ENCODE measurements at places on chromosomes 2 and 18. TPM values are rescaled to one million over a fixed set of nuclear protein-coding genes. Genes with fewer than 3 reads are reported as not detected.

DNA sequence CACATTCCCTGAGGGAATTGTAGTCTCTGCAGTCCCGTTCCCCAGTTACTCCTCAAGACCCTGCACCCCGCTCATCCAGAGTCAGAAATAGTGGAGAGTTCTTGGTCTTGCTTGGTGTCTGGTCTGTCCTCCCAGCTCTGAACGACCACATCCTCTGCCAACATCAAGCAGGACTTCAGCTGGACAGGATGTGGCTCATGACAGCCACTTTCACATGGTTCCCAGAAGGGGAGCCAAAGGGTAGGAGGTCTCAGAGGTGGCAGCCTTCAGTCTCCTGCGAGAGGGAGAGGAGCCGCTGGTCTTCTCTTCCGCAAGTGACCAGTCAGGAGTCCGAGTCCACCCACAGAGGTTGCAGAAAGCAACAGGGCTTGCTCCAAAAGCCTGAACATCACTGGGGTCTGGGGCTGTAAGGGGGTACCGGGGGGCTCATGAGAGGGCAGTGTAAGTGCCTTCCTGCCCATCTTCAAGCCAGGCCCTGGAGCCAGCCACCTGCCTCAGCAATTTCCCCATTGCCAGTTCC lies 29.8 kb downstream of the B3GNT7 start:
- H3K4me3 ChIP-seq: no peak overlapping the region
- H3K4me1 ChIP-seq: peaks cover 9% of the 10 kb centered on the region
- peaks cover 22% of the 10 kb centered on the region for H3K27me3 ChIP-seq
- DNase-seq: no peak
- H3K36me3 ChIP-seq: no peaks in the 10 kb centered on the region

The NPPC gene
- total RNA-seq: not detected

- no peaks in the 10 kb centered on the region for H3K4me1 ChIP-seq
- H3K27ac ChIP-seq: no peak overlapping the region
- no peaks in the 10 kb centered on the region for H3K36me3 ChIP-seq
- no peak for DNase-seq
- H3K27me3 ChIP-seq: no peaks in the 10 kb centered on the region
Observed at GRCh38 chr2:206526416-206526815, 83.1 kb downstream of the ADAM23 start.

The TBR1 gene
- not detected for total RNA-seq

GRCh38 chr2:191565647-191566198 lies 112.2 kb upstream of the NABP1 start:
- no peaks in the 10 kb centered on the region for H3K27me3 ChIP-seq
- no peaks in the 10 kb centered on the region for H3K36me3 ChIP-seq
- DNase-seq: no peak
- H3K4me1 ChIP-seq: peaks cover 30% of the 10 kb centered on the region
- no peak overlapping the region for H3K27ac ChIP-seq
- H3K4me3 ChIP-seq: no peak overlapping the region

The SCYGR8 gene
- total RNA-seq: not detected

- no peaks in the 10 kb centered on the region for H3K27me3 ChIP-seq
- H3K4me3 ChIP-seq: no peak overlapping the region
- H3K27ac ChIP-seq: no peak overlapping the region
Observed at GRCh38 chr18:52667463-52668065, 327.6 kb downstream of the DCC start.

GRCh38 chr18:31104444-31104843 lies 2.2 kb upstream of the DSC2 start:
- no peak for DNase-seq
- H3K27ac ChIP-seq: no peak overlapping the region
- H3K27me3 ChIP-seq: no peaks in the 10 kb centered on the region
- H3K4me1 ChIP-seq: no peaks in the 10 kb centered on the region

- peaks cover 14% of the 10 kb centered on the region for H3K27me3 ChIP-seq
- no peak for DNase-seq
- H3K36me3 ChIP-seq: no peaks in the 10 kb centered on the region
- H3K4me1 ChIP-seq: no peaks in the 10 kb centered on the region
- H3K4me3 ChIP-seq: no peak overlapping the region
Observed at GRCh38 chr18:11724781-11725180, 35.7 kb downstream of the GNAL start.

GRCh38 chr2:38390947-38391346 lies 13.9 kb upstream of the ATL2 start:
- peaks cover 18% of the 10 kb centered on the region for H3K4me1 ChIP-seq
- peaks cover 25% of the 10 kb centered on the region for H3K27me3 ChIP-seq
- no peak overlapping the region for H3K27ac ChIP-seq
- no peaks in the 10 kb centered on the region for H3K36me3 ChIP-seq

The CHST10 gene
- total RNA-seq: 6.9 TPM

GRCh38 chr2:162403884-162404283 lies 60.0 kb downstream of the GCA start:
- peak; percentile 11 for DNase-seq
- H3K4me3 ChIP-seq: no peak overlapping the region
- H3K27ac ChIP-seq: no peak overlapping the region
- H3K36me3 ChIP-seq: no peaks in the 10 kb centered on the region
- H3K27me3 ChIP-seq: no peaks in the 10 kb centered on the region
- H3K4me1 ChIP-seq: no peaks in the 10 kb centered on the region

The TAF4B gene
- total RNA-seq: 1.4 TPM

The LIPG gene
- not detected for total RNA-seq

DNA sequence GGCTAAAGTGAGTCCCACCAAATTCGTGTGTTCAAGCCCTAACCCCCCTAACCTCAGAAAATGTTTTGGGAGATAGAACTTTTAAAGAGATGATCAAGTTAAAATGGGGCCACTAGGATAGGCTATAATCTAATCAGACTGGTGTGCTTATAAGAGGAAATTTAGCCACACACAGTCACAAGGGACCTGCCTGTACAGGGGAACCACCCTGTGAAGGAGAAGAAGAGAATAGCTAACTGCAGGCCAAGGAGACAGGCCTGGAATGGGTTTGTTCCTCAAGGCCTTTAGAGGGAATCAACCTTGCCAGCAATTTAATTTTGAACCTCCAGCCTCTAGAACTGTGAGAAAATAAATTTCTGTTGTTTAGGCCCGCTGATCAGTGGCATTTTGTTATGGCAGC lies 36.0 kb upstream of the TANK start:
- no peak overlapping the region for H3K4me3 ChIP-seq
- H3K27me3 ChIP-seq: no peaks in the 10 kb centered on the region
- H3K27ac ChIP-seq: peak overlapping the region; percentile 90
- H3K4me1 ChIP-seq: peaks cover 40% of the 10 kb centered on the region

DNA sequence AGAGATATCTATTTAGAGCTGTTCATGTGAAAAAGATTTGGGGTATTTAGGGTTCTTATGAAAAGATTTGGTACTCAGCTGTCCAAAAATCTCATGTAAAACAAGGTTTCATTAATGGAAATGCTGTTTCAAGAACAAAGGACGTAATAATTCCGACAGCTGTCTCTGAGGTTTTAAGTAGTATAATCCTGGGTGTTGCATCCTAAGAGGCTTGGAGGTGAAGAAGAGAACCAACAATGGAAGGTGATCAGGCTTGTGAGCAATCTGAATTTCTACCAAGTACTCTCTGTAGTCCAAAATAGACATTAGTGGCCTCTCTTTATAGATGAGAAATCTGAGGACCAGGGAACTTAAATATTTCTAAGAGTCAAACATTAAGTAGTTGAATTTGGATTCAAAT lies 205.1 kb downstream of the BABAM2 start:
- no peaks in the 10 kb centered on the region for H3K27me3 ChIP-seq
- H3K4me3 ChIP-seq: no peak overlapping the region
- DNase-seq: no peak
- H3K4me1 ChIP-seq: peaks cover 53% of the 10 kb centered on the region

The GALR1 gene
- total RNA-seq: not detected

The BMP10 gene
- not detected for total RNA-seq

GRCh38 chr2:85584354-85584856 lies at the start of gene VAMP5:
VAMP5 (plus strand) TSS chr2:85584431; CDS start chr2:85584491, 60 bp downstream.
- DNase-seq: no peak
- H3K27ac ChIP-seq: peak within 1 kb of the TSS; percentile 96
- H3K27me3 ChIP-seq: peaks cover 8% of the 10 kb centered on the region
- peak within 1 kb of the TSS; percentile 81 for H3K4me3 ChIP-seq

The CYBRD1 gene
- 118 TPM for total RNA-seq

DNA sequence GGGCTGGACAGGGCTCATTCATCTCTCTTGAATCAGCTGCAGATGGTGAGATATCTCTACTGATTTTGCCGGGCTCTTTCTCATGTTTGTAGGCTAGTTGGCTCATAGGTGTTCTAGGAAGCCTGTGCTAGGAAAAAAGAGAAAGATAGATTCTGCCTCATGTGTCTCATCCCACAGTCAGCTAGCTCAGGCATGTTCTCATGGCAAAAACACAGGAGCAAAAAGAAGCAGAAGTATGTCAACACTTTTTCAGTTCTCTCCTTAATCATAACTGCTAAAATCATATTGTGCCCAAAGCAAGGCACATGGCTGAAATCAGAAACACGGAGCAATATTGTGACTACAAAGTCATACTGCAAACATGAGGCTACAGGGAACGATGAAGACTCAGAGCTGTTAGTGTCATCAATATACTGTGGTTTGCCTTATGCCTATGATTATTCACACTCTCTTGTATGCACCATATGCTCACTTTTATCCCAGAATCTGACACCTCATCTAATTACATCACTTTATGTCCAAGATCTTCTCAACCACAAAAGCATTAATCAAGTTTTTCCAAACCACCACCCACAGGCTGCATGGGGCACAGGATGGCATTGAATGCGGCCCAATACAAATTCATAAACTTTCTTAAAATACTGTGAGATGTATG lies 571.9 kb upstream of the CNTNAP5 start:
- H3K27ac ChIP-seq: no peak overlapping the region
- no peak for DNase-seq
- H3K4me1 ChIP-seq: no peaks in the 10 kb centered on the region
- no peaks in the 10 kb centered on the region for H3K36me3 ChIP-seq
- no peak overlapping the region for H3K4me3 ChIP-seq

GRCh38 chr2:21453723-21454450 lies 330.1 kb downstream of the TDRD15 start:
- no peak overlapping the region for H3K27ac ChIP-seq
- no peak overlapping the region for H3K4me3 ChIP-seq
- no peaks in the 10 kb centered on the region for H3K4me1 ChIP-seq
- DNase-seq: no peak
- no peaks in the 10 kb centered on the region for H3K27me3 ChIP-seq

DNA sequence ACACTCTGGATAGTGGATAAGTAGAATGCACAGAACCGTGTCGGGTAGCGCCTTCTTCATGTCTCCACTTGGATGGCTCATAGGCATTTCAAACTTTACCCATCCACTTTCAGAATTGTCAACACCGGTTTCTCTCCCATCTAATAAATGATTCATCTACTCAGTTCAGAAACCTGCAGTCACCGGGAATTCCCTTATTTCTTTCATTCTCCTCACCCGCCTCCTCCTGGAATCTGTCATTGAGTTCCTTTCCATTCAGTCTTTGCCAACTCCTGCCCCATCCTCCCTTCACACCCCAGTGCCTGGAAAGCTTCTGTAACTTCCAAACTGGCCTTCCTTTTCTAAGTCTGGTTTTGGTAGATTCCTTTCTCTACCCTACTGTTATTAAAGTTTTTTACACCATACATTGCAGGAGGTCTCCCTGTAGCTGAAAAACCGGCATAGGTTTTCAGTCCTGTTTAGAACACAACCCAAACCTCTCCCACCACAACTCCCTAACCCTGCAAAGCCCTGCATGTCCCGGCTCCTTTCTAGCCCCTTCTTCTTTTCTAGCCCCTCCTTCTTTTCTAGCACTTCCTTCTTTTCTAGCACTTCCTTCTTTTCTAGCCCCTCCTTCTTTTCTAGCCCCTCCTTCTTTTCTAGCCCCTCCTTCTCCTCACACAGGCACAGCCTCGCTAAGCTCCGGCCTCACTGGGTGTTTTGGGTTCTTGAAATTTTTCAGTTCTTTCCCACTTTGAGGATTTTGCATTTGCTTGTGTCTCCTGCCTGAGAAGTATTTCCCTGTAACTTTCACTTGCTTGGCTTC lies 133.9 kb upstream of the KLHL14 start:
- no peaks in the 10 kb centered on the region for H3K36me3 ChIP-seq
- no peaks in the 10 kb centered on the region for H3K4me1 ChIP-seq
- no peaks in the 10 kb centered on the region for H3K27me3 ChIP-seq
- H3K27ac ChIP-seq: no peak overlapping the region

DNA sequence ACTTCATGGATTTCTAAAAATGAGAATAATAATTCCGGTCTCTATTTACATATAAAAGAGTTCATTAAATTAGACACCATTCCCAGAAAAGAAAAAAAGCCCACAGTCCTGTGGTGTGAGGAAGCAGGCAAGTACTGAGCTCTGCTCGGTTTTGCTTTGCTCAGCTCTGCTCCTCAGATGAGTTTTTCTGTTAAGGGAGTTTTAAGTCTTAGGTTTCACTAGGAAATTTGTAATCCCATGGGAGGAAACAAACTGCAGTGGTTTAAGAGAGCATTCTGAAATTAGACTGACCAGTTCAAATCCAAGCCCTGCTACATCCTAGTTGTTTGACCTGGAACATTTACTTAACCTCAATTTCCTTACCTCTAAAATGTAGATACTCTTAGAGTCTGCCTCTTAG lies 338.6 kb upstream of the MMADHC start:
- no peak for DNase-seq
- H3K27me3 ChIP-seq: no peaks in the 10 kb centered on the region
- H3K27ac ChIP-seq: no peak overlapping the region
- peaks cover 30% of the 10 kb centered on the region for H3K4me1 ChIP-seq
- H3K36me3 ChIP-seq: no peaks in the 10 kb centered on the region
- H3K4me3 ChIP-seq: no peak overlapping the region

The ACOXL gene
- total RNA-seq: not detected

DNA sequence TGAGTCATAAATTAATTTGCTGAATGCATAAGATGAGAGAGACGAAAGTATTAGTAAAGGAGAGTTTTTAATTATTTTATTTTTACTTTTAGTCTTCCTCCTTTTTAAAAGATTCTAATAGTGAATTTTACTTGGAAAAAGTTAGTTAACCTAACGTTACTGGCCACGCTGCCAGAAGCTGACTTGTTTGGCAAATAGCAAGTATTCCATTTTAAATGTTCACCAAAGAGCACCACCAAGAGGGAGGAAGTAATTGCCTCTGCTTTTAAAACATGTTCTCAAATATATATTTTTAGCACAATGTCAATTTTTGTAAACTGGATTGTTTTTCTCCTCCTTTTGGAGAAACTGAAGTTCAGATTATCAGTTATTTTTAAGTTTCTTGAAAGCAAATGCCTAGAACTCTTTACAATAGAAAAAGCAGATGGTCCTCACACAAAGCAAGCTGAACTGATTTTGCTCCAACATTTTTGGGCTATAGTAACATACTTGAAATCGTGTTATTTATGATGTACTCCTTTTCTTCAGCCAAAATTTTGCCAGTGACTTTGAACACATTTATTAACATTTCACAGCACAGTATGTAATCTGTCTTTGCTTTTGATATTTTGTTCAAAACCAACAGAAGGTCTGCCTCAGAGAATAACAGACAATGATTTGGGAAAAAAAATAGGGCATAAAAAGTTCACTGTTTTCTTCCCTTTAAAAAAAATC lies 1311.0 kb upstream of the FAM98A start:
- no peak for DNase-seq
- peaks cover 2% of the 10 kb centered on the region for H3K27me3 ChIP-seq
- no peaks in the 10 kb centered on the region for H3K4me1 ChIP-seq

The SLC11A1 gene
- total RNA-seq: 0.15 TPM

DNA sequence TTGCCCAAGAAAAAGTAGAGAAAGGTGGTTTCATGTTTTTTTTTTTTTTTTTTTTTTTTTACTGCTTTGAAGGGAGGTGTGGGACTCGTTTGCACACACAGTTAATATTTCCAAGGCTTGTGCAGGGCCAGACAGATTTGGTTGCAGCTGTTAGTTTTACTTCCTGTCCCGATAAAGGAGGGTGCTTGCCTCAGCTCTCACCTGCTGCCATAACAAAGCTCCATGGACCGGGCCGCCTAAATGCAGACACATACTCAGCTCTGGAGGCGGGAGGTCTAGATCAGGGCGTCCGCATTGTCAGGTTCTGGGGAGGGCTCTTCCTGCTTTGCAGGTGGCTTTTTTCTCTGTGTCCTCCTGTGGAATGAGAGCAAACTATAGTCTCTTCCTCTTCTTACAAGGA lies 69.9 kb downstream of the ODC1 start:
- H3K4me1 ChIP-seq: peaks cover 26% of the 10 kb centered on the region
- H3K27ac ChIP-seq: no peak overlapping the region
- H3K27me3 ChIP-seq: peaks cover 1% of the 10 kb centered on the region
- H3K4me3 ChIP-seq: no peak overlapping the region
- no peak for DNase-seq

Data from HFFc6 (cell line).